ENCODE measurements at places on chromosomes 7 and 10.

- DNase-seq: no peak
Measured at GRCh38 chr7:38057829-38058228, 120.2 kb upstream of the STARD3NL start.

- DNase-seq: no peak
Measured at GRCh38 chr7:106367018-106367420, 82.2 kb upstream of the NAMPT start.

GRCh38 chr7:93941945-93942344 is 20.4 kb downstream of the GNG11 start:
- peak; percentile 82 for DNase-seq

GRCh38 chr10:13660551-13660920 is 73.8 kb downstream of the PRPF18 start:
- DNase-seq: peak; percentile 72

DNA sequence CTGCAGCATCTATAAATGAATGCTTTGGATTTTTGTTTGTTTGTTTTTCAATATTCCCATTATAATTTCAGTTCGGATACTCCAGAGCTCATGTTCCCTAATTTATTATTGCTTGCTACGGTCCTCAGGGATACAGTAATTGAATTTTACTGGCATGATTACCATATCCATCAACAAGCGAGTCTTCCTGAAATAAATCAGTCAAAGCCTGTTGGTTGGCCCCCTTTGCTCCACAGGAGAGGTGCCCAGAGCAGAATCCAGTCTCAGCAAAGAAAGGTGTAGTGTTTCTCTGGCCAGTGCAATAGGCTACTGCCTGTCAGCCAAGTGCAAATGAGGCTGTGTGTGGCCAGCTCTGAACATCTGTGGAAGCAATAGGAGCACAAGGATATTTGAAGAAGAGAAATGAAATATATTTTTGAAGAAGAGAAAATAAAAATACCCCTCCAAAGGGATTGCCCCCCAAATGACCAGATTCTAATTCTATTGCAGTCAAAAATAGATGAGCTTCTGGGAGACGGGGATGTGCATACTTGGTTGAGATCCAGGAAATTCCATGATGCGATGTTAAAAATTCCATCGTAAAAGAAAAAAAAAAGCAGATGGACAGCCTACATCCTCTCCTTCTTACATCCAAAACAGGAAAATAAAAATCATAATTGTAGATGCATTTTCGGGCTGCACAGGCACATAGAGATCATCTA is 18.1 kb downstream of the TRIL start:
- DNase-seq: no peak
